ENCODE measurements at places on chromosomes 3 and 15.

DNA sequence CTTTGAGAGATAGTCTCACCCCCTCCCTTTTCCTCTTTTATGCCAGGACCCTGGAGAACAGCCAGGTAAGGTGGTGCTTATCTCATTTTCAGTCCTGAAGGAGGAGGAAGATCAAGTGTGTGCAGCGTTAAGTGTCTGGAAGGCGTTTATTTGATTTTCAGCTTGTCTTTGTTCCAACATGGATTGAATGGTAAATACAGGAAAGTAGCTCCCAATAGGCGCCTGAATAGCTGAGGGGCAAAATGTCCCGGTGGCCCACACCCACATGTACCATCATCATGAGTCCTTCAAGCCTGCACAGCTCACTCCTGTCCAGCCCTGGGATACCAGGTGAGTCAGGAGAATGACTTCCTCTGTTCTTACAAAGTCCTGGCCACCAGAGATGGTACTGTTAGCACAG lies 73.5 kb downstream of the CEMIP start:
- DNase-seq, result peak; percentile 61

DNA sequence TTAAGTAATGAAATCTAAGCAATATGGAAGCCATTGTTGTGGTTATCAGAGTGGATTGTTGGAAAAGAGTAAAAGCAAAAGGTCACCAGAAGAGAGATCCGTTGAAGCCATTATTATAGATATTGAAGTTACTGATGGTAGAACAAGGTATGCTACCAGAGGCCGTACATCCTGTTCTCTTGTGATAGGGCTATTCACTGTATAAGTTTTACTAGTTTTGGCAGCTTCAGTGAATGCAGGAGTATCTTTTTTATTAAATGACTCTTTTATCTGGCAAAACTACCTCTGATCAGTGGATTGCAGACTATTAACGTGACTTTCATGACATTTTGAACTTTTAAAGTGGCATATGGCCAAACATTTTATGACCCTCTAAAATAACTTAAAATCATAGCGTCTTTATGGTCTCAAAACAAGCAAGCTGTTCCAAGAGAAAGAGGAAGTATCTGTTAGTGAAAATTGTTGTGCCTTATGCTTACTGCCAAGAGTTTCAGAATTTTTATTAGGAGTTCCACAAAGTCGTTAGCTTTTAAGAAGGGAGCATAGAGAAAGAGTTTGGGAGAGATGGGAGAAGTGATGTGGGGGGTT lies 102.9 kb downstream of the LRRC49 start:
- no peak for DNase-seq

GRCh38 chr15:77633134-77633912 lies 611 bp upstream of the LINGO1 start:
- DNase-seq, result peak; percentile 90

- DNase-seq, result no peak
These were observed 59.8 kb upstream of the CACNA2D3 start for GRCh38 chr3:54062546-54062945.

All from RWPE1 (cell line).